ENCODE measurements at places on chromosomes 4 and X. TPM values are rescaled to one million over a fixed set of nuclear protein-coding genes. Genes with fewer than 3 reads are reported as not detected.

DNA sequence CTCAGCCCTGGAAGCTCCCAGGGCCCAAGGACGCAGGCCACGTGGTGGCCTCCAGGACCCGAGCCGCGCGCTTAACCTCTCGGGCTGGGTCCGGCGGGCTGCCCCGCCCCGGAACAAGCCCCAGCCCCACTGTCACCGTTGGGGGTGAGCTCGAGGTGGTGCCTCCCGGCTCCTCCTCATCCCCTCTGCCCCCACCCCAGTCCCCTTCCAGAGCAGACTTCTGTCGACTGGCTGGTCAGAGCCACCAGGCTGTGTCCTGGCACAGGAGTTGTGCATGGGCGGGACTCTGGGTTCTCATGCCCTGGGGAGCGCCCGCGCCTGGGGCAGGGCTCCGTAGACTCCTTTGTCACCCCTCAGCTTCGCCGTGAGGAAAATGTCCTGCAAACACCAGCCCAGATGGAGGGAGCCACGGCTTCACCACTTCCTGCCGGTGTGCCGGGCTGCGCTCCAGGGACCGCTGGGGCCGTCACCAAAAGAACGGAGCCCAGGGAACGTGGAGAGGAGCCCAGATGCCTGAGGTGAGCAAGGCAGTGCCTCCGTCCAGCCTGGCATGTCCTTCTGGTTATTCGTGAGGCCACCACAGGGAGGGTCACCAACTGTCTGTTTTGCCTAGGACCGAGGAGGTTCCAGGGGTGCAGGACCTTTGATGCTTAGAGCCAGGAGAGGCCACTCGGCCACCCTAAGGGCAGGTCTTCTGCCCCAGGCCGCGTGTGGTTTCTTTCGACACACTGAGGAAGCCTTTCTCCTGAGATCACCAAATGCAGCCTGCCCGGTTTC is 7.1 kb upstream of the RGS12 start:
- no peaks in the 10 kb centered on the region for H3K27me3 ChIP-seq
- H3K36me3 ChIP-seq = no peaks in the 10 kb centered on the region
- H3K4me3 ChIP-seq = no peak overlapping the region
- H3K4me1 ChIP-seq = peaks cover 9% of the 10 kb centered on the region

DNA sequence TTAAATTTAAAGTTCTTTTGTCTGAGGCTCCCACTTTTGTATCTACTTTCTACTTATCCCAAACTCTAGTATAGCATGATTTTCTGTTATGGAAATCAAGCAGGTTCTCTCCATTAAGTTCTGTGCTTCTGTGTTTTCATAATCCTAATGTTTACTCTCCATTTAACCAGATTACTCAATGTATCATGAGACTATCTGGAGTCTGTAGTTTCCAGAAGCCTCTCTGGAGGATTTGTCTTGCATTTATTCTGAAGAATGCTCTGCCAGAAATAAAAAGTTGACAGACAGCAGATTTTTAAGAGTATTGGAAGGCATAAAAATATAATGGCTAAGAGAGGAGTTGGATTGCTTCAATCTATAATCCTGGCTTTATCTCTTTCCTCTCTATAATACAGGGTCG is 39.2 kb upstream of the PLS3 start:
- H3K36me3 ChIP-seq = no peaks in the 10 kb centered on the region
- DNase-seq = no peak
- no peaks in the 10 kb centered on the region for H3K4me1 ChIP-seq
- H3K27ac ChIP-seq = no peak overlapping the region
- H3K27me3 ChIP-seq = no peaks in the 10 kb centered on the region
- H3K4me3 ChIP-seq = no peak overlapping the region

- no peak for DNase-seq
- no peak overlapping the region for H3K27ac ChIP-seq
- no peaks in the 10 kb centered on the region for H3K4me1 ChIP-seq
- no peaks in the 10 kb centered on the region for H3K36me3 ChIP-seq
- no peak overlapping the region for H3K4me3 ChIP-seq
- no peaks in the 10 kb centered on the region for H3K27me3 ChIP-seq
Measured at GRCh38 chr4:162644346-162644745, 480.5 kb upstream of the FSTL5 start.

DNA sequence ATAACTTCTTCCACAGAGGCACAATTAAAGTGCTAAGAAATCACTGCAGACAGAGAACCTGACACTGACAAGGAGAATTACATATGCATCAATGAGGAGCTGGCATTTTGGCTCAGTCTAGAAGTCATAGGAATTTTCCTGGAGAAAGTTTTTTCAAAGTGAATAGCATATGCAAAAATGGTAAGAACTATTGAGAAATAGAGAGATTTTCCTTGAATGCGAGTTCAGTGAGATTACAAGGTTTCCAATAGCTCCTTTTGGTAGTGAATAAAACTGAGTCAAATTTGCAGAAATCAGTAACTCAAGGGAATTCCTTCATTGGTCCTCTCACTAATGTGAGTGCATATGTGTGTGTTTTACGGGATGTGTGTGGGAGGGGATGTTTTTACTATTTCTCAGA is 557.5 kb downstream of the PPARGC1A start:
- DNase-seq = no peak
- no peaks in the 10 kb centered on the region for H3K36me3 ChIP-seq
- H3K27me3 ChIP-seq = no peaks in the 10 kb centered on the region
- no peak overlapping the region for H3K4me3 ChIP-seq
- no peaks in the 10 kb centered on the region for H3K4me1 ChIP-seq

DNA sequence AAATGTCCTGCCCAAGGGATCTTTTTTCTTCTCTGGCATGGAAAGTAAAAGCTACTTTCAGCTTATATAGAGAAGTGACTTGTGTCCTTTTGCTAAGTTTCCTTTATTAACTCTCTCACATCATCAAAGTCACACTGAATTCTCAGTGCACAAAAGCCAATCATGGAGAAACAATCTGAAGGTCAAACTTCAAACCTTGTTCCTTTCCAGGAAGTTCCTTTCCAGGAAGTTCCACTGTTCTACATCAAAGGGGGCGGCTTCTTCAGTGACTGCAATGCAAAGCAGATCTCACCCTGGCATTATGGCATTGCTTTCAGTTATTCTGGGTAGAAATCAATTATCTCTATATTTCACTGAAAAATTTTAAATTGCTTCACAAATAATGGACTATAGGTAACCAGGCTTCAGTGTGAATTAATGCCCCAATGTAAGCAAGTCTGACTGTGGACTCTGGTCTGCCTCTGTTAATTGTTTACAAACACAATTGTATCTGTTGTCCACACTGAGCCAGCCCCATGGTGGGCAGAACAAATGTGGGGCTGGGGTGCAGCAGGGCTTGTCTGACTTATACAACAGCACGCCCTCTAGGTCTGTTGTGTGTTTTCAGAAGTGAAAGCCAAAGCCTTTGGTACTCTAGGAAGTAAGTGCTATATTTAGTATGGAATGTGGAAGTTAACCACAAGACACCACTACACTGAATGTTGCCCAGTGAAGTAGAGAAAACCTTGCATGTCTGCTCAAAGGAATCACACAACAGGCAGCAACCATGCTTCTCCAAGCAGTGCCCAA is 98.8 kb downstream of the CDS1 start:
- no peaks in the 10 kb centered on the region for H3K27me3 ChIP-seq
- H3K36me3 ChIP-seq = peaks cover 100% of the 10 kb centered on the region
- H3K27ac ChIP-seq = peak overlapping the region; percentile 40
- H3K4me3 ChIP-seq = no peak overlapping the region

DNA sequence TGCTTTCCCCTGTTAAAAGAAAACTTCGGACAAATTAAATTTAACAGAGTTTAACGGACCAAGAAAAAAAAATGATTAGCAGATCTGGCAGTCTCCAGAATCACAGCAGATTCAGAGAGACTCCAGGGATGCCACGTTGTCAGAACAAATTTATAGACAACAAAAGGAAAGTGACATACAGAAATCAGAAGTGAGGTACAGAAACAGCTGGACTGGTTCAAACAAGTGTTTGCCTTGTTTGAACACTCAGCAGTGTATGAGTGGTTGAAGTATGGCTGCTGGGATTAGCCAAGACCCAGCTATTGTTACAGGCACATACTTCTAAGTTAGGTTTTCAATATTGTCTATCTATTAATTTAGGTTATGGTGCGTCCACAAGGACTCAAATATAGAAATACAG is 19.1 kb downstream of the PIR start:
- no peak overlapping the region for H3K4me3 ChIP-seq

DNA sequence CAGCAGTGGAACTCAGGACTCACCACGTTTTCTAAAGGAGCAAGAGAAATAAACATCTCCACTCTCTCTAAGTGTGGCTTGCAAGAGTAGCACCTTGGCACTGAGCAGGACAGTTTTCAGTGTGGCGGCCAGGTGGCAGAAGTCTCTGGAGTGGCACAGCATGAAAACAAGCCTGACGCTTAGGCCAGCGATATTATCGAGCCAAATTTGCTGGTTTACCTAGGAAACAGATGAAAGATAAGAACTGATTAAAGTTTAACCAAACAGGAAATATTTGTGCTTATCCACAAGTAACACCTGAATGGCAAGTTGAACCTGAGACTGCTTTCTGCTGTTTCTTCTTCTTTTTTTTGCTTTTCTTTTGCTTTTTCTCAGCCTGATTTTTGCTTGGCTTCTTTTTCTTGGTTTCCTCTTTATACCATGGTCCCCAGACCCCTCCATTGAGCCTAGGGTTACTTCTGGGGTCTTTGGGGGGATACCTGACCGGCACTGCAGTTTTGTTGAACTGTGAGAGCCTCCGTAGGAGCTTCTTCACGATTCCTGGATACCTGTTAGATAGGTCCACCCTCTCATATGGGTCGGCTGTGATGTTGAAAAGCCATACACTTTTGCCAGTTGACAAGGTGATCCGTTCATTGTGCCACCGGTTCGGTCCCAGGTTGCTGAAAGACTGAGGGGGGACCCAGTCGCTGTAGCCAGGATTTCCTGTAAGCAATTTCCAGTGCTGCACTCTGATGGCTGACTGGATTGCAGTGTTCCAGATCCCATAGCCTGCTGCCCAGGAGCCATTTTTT is 77.3 kb downstream of the ARSJ start:
- H3K36me3 ChIP-seq = no peaks in the 10 kb centered on the region
- no peaks in the 10 kb centered on the region for H3K27me3 ChIP-seq
- no peak overlapping the region for H3K4me3 ChIP-seq
- peak; percentile 78 for DNase-seq
- H3K27ac ChIP-seq = peak overlapping the region; percentile 65

DNA sequence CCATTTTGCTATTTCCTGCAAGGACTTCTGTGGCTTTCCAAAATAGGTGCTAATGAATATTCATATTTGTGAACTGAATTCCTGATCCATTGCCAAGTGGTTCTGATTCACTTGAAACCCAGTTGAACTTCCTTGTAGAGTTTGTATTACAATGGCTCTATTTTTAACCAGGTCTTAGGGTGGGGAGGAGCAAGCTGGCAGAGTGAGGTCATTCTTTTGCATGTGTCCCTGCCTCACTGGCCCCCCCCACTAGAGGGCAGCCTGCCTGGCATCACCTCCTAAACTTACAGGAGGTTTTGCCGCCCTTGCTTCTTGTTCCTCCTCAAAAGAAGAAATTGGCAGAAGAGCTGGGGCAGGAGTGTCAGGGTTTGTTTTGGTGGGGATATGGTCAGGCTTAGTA is 10.5 kb downstream of the PTTG2 start:
- H3K4me1 ChIP-seq = peaks cover 7% of the 10 kb centered on the region
- peak; percentile 89 for DNase-seq
- H3K27me3 ChIP-seq = no peaks in the 10 kb centered on the region
- H3K27ac ChIP-seq = no peak overlapping the region

ADH7 gene
- not detected for polyA plus RNA-seq

MUC7 gene
- polyA plus RNA-seq = not detected
